Jurkat, Clone E6-1 (cell line): ENCODE measurements at places on chromosomes 2 and 18.

DNA sequence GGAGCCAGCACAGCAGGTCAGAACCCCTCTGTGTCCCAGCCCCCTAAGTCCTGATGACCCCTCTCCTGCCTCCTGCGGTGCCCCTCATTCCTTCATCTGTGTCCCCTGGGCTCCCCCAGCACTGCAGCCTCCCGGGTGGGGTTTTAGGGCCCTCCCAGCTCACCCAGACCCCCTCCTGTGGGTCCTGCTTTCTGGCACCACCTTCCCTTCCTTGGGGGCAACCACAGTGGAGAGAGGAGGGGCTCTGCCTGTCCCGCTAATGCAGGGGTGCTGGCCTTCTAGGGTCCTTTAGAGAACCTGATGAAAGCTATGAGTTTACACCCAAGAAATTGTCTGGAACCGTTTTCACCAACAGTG lies 42.7 kb upstream of the ALPP start:
- no peak for DNase-seq

DNA sequence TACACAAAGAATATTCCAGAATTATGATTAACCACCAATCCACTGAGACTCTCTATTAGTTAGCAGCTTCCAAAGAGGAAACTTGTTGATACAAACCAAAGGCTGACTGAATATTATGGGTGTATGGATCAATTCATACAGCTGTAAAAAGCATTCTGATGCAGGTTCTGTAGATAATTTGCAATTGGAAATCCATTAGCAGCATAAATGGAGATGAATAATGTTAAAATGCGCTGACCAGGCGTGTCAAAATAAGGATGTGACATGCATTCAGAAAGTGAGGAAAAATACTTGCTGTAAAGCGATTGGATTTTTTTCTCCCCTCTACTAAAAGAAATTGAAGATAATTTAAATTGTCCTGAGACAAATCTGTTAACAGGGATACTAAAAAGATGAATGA lies 169.0 kb upstream of the DDX18 start:
- DNase-seq, result no peak

- DNase-seq, result no peak
Observed at GRCh38 chr2:20984408-20984807, 59.5 kb downstream of the APOB start.

DNA sequence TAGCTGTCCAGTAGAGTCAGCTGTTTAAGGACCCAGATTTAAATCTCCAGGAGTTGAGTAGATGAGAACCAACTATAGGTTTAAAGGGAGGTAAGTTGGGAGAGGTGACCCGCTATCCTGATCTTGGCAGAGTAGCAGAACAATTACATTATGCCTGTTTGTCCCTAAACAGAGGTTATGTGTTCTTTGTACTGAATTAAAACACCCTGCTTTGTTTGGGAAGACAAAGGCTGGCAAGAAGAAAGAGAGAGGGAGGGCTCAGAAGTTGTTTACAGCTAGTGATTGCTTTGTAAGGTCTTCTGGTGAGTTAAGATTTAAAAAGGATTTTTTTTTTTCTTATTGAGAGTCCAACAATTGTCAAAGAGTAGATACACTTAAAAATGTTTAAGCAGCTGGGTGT lies 37.3 kb downstream of the USP14 start:
- no peak for DNase-seq

DNA sequence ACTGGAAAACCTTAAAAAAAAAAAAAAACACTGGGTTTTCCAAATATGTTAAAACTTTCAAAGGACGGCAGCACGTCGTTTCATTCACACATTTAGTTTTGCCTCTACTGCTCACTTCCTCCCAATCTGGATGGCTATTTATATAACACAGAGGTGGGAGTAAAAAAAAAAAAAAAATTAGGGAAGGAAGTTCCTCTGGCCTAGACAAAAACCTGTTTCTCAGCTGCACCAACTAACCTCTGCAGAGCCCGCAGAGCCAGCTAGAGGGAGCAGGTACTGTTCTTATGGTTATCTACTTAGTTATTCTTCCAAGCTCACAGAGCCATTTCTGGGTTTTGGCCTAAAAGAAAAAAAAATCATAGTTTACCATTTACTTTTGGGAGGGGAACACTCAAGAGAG lies 28.1 kb downstream of the SLC1A4 start:
- no peak for DNase-seq

GRCh38 chr2:126536605-126537200 lies 119.3 kb upstream of the GYPC start:
- peak; percentile 69 for DNase-seq

GRCh38 chr2:121256720-121257479 lies 28.1 kb downstream of the TFCP2L1 start:
- no peak for DNase-seq
